ENCODE measurements at places on chromosomes 6 and 20.

GRCh38 chr6:162973980-162974379 lies 246.2 kb downstream of the PACRG start:
- DNase-seq: no peak

GRCh38 chr6:17101422-17102257 lies at the start of gene STMND1:
TSS of gene STMND1 (plus strand) at chr6:17102050. CDS start at chr6:17102258, 208 bp downstream.
- no peak for DNase-seq

GRCh38 chr6:168153553-168153952 lies 74.5 kb upstream of the FRMD1 start:
- no peak for DNase-seq

DNA sequence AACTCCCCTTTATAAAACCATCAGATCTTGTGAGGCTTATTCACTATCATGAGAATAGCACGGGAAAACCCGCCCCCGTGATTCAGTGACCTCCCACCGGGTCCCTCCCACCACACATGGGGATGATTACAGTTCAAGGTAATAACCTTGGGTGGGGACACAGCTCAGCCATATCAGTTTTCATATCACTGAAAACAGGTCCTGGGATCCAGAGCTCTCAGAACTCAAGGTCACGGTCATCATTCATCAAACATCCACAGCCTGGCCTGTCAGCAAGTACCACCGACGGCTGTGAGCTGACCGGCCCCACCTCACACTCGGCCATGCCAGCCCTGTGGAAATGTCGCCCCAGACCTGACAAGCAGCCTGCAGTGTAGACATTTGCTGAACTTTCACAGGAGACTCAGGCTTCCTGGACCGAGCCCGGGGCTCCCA lies 14.1 kb upstream of the FRMD1 start:
- DNase-seq: no peak

DNA sequence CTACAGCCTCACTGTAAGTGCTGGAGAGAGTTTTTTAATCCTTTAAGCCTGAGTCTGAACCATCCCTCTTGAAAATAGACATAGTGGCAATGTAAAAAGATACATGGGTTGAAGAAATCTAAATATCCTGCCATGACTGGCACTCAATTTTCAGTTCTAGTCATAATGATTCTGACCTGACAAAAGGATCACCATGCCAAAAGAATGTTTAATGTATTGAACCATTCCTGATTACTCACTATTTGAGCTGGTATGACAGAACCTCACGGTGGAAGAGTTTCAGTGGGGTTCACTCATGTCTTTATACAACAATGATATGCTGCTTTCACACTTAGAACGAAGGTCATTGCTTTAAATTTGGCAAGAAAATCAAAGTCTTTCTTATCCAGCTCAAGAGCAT lies 93.4 kb downstream of the HIVEP2 start:
- no peak for DNase-seq

- no peak for DNase-seq
Observed at GRCh38 chr20:1323256-1323655, 5.7 kb downstream of the SDCBP2 start.

- no peak for DNase-seq
Observed at GRCh38 chr20:35048739-35049138, 43.9 kb downstream of the TRPC4AP start.

DNA sequence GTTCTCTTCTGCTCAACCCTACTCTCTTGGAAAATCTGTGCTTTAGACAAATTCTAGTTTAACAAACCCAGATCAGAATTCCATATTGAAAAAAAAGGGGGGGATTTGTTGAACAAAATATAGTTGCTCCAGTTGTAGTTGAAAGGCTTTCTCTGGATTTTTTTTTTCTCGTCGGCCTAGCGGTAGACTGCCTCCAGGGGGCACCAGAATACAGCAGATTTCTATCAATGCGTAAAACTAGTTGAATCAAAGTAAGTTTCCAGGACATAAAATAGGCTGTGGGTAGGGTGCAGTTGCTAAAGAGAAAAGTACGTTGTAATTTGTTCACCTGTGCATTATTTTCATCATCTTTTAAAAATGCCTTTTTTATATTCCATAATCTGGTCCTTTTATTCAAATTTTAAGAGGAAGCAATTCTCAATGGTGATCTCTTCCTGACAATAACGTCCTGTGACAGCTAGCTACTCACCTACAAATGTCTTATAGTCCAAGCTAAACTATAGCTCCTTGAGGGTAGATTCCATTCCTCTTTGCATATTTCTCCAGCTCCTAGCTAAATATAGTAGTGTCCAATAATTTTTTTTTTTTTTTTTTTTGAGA lies 105.4 kb downstream of the PERP start:
- no peak for DNase-seq

- no peak for DNase-seq
Observed at GRCh38 chr20:18913701-18914100, 100.1 kb downstream of the SCP2D1 start.

DNA sequence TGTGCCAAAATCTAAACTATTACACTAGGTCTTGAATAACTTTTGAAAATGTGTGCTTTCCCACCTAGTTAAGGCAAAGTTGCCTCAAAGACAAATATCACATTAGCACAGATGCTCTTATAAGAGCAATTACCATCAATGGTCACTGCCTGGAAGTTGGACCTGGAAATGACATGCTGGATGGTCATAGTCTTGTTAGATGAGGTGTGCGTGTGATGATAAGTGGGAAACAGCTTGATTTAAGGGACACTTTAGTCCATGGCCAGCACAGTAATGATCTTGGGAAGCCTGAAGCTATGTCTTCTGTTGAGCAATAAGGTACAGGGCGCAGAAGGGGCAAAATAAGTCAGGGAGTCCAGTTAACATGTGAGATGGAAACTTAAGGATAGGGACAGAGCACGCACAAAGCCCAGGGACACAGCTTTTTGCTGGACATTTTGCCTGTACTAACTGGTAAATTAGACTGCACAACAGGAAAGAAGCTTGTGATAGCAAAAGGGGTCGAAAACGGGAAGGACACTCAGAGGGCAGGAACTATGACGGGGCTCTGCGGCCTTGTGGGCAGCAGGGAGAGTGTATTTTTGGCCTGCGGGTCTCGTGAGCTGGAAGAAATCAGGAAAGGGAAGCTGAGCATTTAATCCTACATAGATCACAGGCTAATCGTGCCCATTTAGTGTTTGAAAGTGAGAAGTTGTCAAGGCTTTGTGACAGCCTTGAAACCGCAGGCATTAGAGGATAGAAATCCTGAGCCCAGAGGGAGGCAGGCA lies 66.7 kb upstream of the BMP2 start:
- DNase-seq: no peak

DNA sequence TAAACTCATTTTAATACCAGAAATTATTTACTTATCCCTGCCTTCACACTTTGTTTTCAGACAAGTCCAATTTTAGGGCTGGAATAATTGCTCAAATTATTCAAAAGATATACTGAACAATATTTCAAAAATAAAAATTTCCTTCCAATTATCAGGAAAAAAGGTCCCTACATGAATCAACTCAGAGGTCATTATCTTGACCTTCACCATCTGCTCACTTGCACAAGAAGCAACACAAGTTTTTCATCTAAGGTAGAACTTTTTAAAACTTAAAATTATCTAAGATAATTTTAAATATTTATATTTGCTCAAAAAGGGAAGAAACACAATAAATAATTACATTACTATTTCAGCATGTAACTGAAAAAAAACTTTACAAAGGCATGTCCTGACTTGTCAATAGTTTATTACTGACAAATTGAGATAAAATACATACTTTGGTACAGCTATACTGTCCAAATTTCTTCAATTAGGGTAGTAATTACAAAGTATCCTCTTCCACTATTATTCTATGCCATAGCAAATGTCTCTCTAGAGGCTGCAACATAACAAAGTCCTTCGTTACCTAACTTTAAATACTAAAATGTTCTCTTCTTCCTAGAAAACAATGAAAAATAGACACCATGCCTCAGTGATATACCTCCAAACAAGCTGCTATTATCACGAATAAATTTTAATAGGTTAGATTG lies 2.4 kb downstream of the CEP85L start:
- no peak for DNase-seq

DNA sequence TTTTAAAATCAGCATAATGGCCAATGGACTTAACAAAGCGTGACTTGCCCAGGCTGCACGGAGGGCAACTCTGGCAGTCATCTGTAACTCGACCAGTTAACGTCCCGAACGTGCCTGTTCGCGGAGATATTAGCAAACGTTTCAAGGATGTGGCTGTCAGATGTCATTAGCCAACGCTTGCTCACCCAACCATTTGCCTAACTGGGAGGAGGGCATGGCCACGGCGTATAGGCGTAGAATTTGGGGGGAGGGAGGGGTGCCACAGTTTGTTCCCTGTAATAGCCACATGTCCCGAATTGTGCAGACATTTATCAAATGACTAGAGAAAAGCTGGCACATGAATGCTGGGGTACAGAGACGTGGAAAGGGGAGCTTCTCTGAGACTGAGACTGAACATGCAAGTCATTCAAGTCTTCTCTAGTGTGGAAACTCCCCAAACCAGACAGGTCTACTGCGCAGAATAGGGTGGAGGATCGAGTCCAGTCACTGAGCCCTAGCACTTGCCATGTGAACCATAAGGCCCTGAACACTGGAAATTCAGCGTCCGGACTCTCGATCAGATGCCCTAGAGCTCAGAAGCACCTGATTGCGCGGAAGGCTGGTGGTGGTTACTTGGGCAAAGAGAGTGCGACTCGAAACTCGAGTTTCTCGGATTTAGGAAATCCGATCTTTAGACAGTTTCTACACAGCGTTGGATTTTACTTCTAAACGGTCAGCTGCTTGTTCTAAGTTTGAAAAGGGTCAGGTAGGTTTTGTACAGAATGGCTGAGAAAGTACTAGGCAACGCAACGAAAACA lies 32.6 kb downstream of the TFAP2B start:
- no peak for DNase-seq

GRCh38 chr6:15498640-15499039 lies 164.2 kb downstream of the DTNBP1 start:
- DNase-seq: no peak

- DNase-seq: no peak
Observed at GRCh38 chr6:137361701-137362100, 132.5 kb downstream of the OLIG3 start.

DNA sequence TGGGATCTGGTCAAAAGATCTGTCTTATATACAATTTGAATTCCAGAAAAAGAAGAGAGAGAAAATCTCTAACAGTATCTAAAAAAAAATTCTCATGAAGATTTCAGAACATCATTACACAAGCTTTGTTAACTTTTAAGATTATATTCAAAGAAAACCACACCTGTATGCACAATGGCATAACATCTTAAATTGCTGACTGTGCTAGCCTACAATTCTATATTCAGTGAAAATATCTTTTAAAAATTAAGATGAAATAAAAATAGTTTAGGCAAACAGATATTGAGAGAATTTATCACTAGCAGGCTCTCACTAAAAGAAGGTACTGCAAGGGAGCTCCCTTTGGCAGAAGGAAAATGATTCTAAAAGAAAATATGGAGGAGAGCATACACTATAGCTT lies 100.3 kb downstream of the BCKDHB start:
- no peak for DNase-seq

DNA sequence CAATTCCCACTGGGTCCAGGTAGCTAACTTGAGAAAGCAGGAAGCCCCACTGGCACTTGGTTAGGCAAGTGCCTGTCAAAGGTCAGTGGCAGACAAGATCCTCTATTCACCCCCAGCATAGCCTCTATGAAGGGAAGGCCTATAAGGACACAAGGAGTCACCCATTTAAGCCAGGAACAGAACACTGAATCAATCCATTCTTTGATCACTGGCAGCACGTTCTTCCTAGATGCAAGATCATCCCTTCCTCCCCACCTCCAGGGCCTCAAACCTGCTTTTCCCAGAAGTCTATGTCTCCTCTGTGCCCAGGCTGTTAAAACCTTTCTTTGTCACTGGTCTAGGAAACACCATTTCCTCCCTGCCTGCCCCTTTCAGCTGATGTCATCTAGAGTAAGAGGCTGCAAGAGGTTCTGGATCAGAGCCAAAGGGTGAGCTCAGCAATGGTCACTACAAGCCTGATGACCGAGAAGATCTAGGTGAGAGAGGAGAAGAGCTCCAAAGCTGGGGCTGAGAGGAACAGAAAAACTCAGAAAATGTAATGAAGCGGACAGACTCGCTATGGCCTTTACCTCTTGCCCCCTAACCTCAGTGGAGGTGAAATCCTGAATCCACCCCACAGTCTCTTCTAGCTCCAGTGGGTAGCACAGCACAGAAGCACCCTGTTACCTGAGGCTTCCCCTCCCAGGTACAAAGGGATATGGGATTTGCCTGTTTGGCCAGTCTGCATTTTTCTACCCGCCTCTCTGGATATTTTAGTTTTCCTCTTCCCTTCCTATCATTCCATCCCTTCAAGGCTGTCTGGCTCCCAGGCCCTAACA lies 1.8 kb downstream of the GTPBP2 start:
- no peak for DNase-seq

GRCh38 chr20:39778847-39779604 lies 816.9 kb downstream of the DHX35 start:
- DNase-seq: no peak

- no peak for DNase-seq
Observed at GRCh38 chr6:75735491-75736186, 13.4 kb upstream of the MYO6 start.

DNA sequence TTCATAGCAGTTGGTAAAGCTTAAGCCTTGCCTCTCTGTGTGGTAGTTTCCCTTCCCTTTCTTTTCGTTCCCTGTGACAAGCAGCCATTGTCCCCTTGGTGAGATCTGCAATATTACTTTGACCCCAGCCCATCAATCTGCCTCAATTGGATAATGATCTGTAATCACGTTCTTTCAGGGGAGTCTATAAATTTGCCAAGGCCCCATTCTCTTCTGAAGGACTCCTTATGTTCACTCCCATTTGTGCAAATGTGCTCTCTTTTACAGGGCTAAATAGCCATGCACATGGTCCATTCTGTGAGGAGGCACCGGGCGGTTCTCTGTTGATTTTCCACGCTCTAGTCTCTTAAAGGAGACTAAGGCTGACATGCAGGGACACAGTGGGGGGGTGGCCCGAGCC lies 660.4 kb upstream of the SLC35B3 start:
- DNase-seq: no peak

DNA sequence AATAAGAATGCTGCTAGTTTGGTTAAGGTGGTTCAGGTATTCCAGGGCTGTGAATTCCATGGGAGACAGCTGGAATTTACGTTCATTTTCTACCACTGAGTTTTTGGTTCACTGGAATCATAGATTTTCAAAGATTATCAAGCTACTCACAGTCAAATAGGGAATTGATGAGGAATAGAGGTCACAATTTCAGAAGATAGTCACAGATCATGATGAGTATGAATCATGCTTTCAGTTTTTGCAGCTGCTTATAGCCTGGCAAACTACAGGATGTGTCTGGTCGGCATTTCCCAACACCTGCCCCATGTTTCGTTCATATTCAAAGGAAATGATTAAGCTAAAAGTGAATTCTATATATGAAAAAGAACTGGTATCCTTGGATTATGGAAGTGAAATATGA lies 58.7 kb downstream of the BCKDHB start:
- DNase-seq: no peak

GRCh38 chr6:34412643-34413214 lies 13.1 kb downstream of the RPS10 start:
- DNase-seq: no peak

All from brain pericyte (primary cell).